ENCODE measurements at places on chromosomes 12 and 14. TPM values are rescaled to one million over a fixed set of nuclear protein-coding genes. Genes with fewer than 3 reads are reported as not detected.
A peak's percentile ranks its signal among the peaks of the same experiment; 100 is the strongest.

Gene RNF212B
- not detected for total RNA-seq

Gene SERPINA10
- 7.3 TPM for total RNA-seq

DNA sequence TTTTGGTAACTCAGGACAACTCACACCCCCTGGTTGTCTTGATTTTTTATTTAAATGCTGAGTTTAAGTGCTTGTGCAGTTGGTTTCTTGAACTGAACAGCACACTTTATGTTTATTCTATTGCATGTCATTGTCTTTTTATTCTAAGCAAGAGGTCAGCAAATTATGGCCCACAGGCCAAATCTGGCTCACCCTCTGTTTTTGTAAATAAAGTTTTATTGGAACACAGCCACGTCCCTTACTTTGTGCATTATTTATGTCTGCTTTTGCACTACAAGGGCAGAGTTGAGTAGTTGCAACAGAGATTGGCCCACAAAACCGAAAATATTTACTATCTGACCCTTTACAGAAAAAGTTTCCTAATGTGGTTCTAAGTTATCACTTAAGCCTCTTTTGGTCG is 52.3 kb downstream of the SUDS3 start:
- no peaks in the 10 kb centered on the region for H3K27me3 ChIP-seq
- H3K4me3 ChIP-seq, result no peak overlapping the region
- H3K4me1 ChIP-seq, result 0 out of 2 replicates have a peak, but pooled peaks cover 3% of the 10 kb centered on the region

- no peak overlapping the region for H3K27ac ChIP-seq
- no peaks in the 10 kb centered on the region for H3K4me1 ChIP-seq
- H3K27me3 ChIP-seq, result no peaks in the 10 kb centered on the region
- no peak overlapping the region for H3K4me3 ChIP-seq
- no peaks in the 10 kb centered on the region for H3K36me3 ChIP-seq
These were observed 44.0 kb upstream of the OAS1 start for GRCh38 chr12:112862636-112863290.

DNA sequence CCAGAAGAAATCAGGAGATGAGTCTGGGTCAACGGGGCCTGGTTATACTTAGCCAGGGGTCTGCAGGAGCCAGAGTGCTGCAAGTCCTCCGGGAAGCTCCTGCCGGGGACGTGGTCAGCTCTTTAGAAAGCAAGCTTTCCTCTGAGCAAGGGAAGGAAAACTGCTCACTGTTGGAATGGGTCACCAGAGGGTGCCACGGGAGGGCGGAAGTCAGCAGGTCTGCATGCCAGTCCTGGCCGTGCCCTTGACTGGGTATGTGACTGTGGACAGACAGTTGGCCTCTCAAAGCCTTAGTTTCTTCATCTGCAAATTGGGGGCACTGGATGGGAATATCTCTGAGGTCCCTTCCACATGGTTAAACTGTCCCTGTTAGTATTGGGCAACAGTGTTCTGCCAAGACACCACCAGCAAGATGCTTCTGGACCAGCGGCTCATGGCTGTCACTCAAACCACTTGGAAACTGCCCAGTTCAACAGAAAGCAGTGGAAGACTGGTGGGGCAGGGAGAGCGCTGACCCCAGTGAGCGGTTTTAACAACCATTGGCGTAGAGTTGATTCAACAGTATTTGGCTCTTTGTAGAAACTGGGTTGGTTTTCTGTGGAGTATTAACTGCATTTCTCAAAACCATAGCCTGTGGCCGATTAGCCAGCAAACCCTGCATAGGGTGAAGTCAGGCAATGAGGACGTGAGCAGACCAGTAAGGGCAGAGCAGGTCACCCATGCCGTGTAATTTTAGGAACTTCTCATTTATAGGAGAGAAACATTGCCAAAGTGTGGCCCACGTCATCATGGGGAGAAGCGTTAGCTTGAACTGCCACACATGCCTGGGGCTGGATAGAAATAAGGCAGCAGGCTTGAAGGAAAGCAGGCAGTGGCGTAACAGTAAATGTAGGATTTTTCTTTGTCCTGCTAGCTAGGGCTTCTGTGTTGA is 163.9 kb upstream of the PRMT8 start:
- H3K36me3 ChIP-seq, result no peaks in the 10 kb centered on the region
- H3K27ac ChIP-seq, result no peak overlapping the region
- no peaks in the 10 kb centered on the region for H3K4me1 ChIP-seq
- DNase-seq, result no peak

DNA sequence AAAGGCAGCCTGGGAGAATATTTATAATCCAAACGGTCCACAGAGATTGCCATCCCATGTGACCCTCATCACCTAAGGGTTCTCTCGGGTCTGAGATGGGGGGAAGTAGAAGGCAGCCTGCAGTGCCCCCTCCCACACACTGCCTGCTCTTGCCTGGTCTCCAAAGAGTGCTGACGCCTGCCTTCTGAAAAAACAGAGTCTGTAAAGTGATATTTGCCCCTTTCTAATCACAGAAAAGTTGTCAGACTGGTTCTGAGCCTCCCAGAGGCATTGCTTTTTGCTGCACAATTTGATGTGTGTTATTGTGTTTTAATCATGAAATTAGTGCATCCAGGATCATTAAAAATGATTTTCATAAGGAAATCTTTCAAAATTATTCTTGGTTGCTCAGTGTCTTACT is 59.2 kb downstream of the TMEM30B start:
- H3K4me1 ChIP-seq, result no peaks in the 10 kb centered on the region
- no peak for DNase-seq
- no peaks in the 10 kb centered on the region for H3K27me3 ChIP-seq
- H3K4me3 ChIP-seq, result no peak overlapping the region
- no peak overlapping the region for H3K27ac ChIP-seq

DNA sequence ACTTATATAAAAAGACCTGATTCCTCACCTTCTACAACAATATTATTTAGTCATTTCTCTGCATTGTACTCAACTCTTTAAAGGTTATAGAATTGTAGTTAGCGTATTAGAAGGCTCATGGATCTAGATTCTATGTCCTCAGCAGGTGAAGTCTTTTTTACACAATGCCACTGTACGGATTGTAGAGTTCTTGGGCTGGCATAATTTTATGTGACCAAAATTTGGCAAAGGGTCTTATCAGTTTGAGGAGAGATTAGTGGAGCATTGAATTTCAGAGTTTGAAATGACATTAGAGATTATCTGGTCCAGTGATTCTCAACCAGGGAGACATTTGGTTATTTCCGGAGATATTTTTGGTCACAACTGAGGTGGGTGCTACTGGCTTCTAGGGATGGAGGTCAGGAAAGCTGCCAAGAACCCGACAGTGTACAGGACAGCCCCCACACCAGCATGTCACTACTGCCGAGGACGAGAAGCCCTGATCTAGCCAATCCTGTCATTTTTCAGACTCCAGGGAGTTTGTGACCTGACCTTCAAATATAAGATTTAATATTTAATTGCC is 63.9 kb downstream of the BICD1 start:
- no peaks in the 10 kb centered on the region for H3K4me1 ChIP-seq
- DNase-seq, result no peak
- H3K36me3 ChIP-seq, result no peaks in the 10 kb centered on the region
- H3K27me3 ChIP-seq, result no peaks in the 10 kb centered on the region
- H3K4me3 ChIP-seq, result no peak overlapping the region

DNA sequence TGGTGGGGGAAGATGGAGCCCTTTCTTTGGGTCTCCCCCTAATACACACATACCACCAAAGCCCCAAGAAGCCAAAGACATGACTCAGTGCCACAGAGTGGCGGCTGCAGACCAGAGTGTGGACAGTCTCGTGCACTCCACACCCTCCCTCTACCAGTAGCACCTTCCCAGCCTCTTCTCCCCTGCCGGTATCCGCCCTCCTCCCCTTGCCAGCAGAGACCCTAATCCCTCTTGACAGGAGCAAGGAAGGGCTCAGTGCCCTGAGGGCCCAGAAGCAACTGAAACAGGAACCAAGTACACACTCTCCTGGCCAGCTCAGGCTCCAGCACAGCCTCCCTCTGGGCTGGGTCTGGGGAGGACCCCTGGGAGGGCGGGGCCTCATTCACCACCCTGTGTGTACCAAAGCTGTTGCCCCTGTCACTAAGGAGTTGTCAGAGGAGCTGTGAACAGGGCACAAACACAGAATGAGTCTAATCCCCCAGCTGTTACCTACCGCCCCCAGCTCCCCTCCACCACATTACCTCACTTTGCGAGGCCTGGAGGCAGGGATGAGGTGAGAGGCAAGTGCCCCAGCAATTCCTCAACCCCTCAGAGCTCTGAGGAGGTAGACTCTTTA is 8.2 kb downstream of the SPRYD3 start:
- H3K27ac ChIP-seq, result no peak overlapping the region
- no peaks in the 10 kb centered on the region for H3K27me3 ChIP-seq
- H3K4me3 ChIP-seq, result no peak overlapping the region

DNA sequence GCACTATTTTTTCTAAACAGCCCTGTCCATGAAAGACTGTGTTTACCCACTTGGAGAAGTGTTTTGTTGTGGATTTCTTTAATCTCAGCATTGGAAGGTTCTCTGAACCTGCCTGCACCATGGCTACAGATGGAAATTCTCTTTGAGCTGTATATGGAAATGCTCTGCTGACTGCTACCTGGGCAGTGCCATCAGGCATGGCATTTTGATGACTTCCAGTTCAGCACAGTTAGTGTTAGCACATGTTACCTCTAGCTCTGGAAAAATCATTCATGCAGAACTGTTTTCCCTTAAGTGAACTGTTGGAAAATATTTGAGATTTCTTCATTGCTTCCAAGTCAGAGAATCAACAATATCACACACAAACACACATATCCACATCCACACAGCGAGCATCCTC is 52.6 kb upstream of the RIC8B start:
- DNase-seq, result no peak
- no peaks in the 10 kb centered on the region for H3K4me1 ChIP-seq
- no peaks in the 10 kb centered on the region for H3K36me3 ChIP-seq
- no peaks in the 10 kb centered on the region for H3K27me3 ChIP-seq
- H3K27ac ChIP-seq, result no peak overlapping the region

DNA sequence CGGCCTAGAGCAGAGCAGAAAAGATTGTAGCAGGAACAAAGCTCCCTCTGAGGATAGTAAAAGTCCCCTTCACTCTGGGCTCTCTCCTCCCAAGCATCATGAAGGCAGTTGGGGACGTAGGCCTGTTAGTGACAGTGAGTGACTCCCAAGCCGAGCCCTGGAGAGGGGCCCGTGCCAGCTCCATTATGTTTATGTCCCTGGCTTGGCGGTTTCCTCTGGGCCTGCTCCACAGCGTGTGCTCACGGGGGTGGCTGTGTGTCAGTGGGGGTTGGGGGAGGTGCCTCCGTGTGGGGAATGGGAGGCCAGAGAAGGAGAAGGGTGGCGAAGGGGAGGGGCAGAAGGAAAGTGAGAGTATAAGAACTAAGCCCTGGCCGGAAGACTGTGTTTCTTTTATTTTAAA is 170.0 kb upstream of the VASH1 start:
- no peak overlapping the region for H3K27ac ChIP-seq
- H3K4me3 ChIP-seq, result no peak overlapping the region
- no peak for DNase-seq
- no peaks in the 10 kb centered on the region for H3K36me3 ChIP-seq
- no peaks in the 10 kb centered on the region for H3K4me1 ChIP-seq
- H3K27me3 ChIP-seq, result 0 out of 2 replicates have a peak, but pooled peaks cover 1% of the 10 kb centered on the region

- H3K4me1 ChIP-seq, result no peaks in the 10 kb centered on the region
- no peak for DNase-seq
- H3K27me3 ChIP-seq, result no peaks in the 10 kb centered on the region
- H3K4me3 ChIP-seq, result no peak overlapping the region
These were observed 115.4 kb downstream of the GCH1 start for GRCh38 chr14:54787261-54787660.

DNA sequence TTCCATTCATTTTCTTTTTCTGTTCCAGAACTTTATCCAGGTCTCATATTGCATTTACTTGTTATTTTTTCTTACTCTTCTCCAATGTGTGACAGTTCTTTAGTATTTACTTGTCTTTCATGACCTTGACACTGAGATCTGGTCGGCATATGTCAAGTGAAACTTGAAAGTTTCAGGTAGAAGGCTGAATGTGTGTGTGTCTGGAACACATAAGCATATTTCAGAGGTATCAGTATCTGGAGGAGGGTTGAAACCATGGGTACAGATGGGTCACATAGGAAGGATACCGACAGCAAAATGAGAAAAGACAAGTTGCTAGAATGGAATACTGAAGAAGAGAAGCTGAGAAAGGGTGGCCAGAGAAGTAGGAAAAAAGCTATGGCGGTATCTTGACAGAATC is 22.5 kb upstream of the PTGDR start:
- no peaks in the 10 kb centered on the region for H3K27me3 ChIP-seq
- DNase-seq, result no peak
- no peaks in the 10 kb centered on the region for H3K36me3 ChIP-seq
- H3K27ac ChIP-seq, result no peak overlapping the region
- no peaks in the 10 kb centered on the region for H3K4me1 ChIP-seq

- H3K27ac ChIP-seq, result no peak within 1 kb of the TSS
- no peaks in the 10 kb centered on the region for H3K36me3 ChIP-seq
- H3K4me3 ChIP-seq, result no peak within 1 kb of the TSS
These were observed at the start of gene PRPH for GRCh38 chr12:49295082-49295936. Gene PRPH (plus strand): TSS chr12:49295147. CDS start chr12:49295201, 54 bp downstream.

- DNase-seq, result no peak
- peak overlapping the region; percentile 75 for H3K27ac ChIP-seq
- no peaks in the 10 kb centered on the region for H3K27me3 ChIP-seq
- no peaks in the 10 kb centered on the region for H3K36me3 ChIP-seq
- H3K4me3 ChIP-seq, result no peak overlapping the region
These were observed 13.9 kb downstream of the KRT7 start for GRCh38 chr12:52246720-52247621.

DNA sequence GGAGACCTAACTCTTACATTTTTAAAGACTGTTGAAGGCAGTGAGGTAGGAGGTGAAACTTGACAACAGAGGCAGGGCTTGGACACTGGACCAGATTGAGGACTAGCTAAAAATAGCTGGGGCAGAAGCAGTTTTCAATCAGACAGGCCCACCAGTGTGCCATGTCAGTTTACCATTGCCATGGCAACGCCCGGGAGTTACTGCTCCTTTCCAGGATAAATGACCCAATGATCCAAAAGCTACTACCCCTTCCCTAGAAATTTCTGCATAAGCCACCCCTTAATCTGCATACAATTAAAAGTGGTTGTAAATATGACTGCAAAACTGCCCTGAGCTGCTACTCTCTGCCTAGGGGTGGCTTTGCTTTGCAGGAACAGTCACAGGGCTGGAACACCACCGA is 53.2 kb upstream of the PKP2 start:
- no peaks in the 10 kb centered on the region for H3K27me3 ChIP-seq
- H3K4me3 ChIP-seq, result no peak overlapping the region
- peaks cover 16% of the 10 kb centered on the region for H3K4me1 ChIP-seq
- DNase-seq, result no peak
- H3K27ac ChIP-seq, result no peak overlapping the region
- no peaks in the 10 kb centered on the region for H3K36me3 ChIP-seq

GRCh38 chr12:20262119-20262518 is 106.2 kb upstream of the PDE3A start:
- no peak overlapping the region for H3K4me3 ChIP-seq
- no peak overlapping the region for H3K27ac ChIP-seq
- no peaks in the 10 kb centered on the region for H3K27me3 ChIP-seq
- H3K36me3 ChIP-seq, result no peaks in the 10 kb centered on the region
- DNase-seq, result no peak

DNA sequence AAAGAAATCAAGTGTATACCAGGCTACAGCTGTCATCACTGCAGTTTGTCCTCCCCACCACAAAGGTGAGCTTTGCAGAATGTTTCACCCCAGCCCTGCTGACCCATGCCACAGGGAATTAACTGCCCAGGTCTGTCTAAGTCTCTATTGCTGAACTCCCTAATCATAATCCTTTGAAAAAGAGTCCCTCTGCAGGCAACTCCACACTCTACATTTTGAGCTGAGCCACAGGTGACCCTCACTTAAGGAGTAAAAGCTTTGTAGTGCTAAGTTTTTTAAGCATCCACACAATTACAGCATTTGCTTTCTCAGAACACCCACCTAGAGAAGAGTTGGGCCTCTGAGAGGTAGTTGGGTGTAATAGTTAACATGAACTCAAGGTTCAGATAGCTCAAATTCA is 90.0 kb downstream of the C12orf50 start:
- no peaks in the 10 kb centered on the region for H3K27me3 ChIP-seq
- H3K36me3 ChIP-seq, result no peaks in the 10 kb centered on the region
- H3K27ac ChIP-seq, result no peak overlapping the region
- no peaks in the 10 kb centered on the region for H3K4me1 ChIP-seq
- no peak for DNase-seq
- H3K4me3 ChIP-seq, result no peak overlapping the region

All from Caco-2 (cell line).